Activated CD4-positive, alpha-beta T cell treated with anti-CD3 and anti-CD28 coated beads for 1 hour (primary cell): ENCODE measurements at places on chromosomes 16 and 17.

DNA sequence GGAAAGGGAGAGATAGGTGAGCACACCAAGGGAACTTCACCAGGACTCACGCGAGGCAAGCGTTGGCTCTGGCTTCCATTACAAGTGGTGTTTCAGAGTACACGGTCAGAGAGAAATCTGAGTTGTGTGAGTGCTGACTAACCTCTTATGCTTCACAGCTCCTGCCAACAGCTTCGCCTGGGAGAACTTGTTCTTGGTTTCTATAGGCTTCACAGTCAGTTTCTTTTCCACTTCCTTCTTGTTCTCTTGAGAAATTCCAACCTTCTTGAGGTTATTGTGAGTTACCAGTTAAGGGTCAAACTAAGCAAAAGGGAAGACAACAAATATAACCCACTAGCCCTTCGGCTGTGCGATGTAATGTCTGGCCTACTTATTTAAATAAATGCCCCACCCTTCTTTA lies 18.9 kb downstream of the PSME3IP1 start:
- DNase-seq = no peak

GRCh38 chr16:16025214-16025968 lies 76.0 kb downstream of the ABCC1 start:
- no peak for DNase-seq

DNA sequence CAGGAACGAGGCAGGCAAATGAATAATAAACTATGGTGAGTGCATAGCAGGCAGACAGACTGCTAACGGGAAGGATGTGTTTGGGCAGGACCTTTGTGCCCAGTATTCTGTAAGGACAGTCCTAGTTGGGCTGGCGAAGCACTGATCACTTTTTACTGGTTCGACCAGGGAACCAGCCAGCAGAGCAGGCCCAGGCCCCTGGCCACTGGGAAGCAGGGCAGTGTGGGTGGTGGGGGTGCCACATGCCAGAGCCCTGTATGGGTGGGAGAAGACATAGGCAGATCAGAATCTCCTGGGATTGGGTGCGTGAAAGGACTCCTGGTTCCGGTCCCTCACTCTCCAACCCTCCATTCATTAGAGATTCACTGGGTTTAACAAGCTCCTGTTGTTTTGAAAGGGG lies 4.0 kb upstream of the VAMP2 start:
- no peak for DNase-seq

GRCh38 chr16:71916397-71916920 lies 21.1 kb downstream of the IST1 start:
- DNase-seq = no peak

GRCh38 chr16:58454856-58455255 lies 45.1 kb upstream of the NDRG4 start:
- DNase-seq = no peak

DNA sequence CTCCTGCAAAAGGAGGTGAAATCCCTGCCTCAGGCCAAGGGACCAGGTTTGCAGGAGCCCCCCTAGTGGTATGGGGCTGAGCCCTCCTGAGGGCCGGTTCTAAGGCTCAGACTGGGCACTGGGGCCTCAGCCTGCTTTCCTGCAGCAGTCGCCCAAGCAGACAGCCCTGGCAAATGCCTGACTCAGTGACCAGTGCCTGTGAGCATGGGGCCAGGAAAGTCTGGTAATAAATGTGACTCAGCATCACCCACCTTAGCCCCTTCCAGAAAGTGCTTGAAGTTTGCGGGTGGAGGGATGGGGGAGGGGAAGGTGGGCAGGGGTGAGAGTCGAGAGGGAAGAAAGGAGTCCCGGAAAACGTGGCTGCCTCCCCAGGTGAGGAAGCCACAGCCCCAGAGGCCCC lies 2.1 kb downstream of the MC1R start:
- no peak for DNase-seq

- DNase-seq = peak; percentile 58
These were observed 1.4 kb downstream of the PRAC2 start for GRCh38 chr17:48724251-48725003.

- no peak for DNase-seq
These were observed 606.3 kb upstream of the CDH11 start for GRCh38 chr16:65728167-65728566.

- DNase-seq = no peak
These were observed 2.5 kb upstream of the ARL6IP1 start for GRCh38 chr16:18803569-18804462.

DNA sequence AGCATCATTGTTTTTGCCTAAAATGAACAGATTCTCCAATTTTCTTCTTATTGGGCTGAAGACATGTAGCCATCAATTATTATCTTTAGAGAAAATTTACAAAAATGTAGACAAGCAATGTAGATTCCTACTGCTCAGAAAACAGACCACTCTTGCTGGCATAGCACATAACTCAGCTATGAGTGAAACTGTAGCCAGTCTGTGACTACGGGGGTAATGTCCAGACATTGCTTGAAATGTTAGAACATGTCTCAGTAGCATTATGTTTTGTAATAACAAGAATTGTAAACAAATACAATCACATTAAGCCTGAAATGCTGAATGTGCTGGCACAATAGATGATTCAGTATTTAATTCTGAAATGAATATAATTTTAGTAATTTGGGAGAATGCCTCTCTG lies 265.7 kb upstream of the KCNJ16 start:
- no peak for DNase-seq

- DNase-seq = no peak
These were observed 8.2 kb downstream of the NPTX1 start for GRCh38 chr17:80468242-80468641.

- DNase-seq = peak; percentile 56
These were observed 300.6 kb downstream of the SEC14L1 start for GRCh38 chr17:77441130-77441920.

GRCh38 chr17:38507436-38507835 lies 79.2 kb downstream of the ARHGAP23 start:
- DNase-seq = no peak

DNA sequence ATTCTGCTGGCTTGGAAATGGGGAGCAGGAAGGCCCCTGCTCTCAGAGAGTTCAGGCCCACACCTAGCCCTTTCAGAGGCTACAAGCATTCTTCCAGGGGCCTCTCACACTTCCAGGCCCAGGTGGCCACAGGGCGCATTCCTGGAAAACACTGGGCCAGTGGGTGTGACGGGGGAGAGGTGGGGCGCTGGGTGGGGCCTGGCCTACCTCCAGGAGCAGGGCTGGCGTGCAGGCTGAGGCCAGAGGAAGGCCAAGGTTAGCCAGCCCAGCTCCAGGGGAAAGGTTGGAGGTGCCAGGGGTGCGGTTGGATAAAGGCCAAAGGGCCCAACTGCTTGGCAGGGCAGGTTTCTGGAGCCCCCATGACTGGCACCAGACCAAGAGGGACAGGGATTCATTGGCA lies 198.2 kb downstream of the MAF start:
- no peak for DNase-seq

GRCh38 chr16:76108460-76108859 lies 168.7 kb upstream of the CNTNAP4 start:
- no peak for DNase-seq

- no peak for DNase-seq
These were observed 7.2 kb downstream of the ATMIN start for GRCh38 chr16:81042821-81043220.

DNA sequence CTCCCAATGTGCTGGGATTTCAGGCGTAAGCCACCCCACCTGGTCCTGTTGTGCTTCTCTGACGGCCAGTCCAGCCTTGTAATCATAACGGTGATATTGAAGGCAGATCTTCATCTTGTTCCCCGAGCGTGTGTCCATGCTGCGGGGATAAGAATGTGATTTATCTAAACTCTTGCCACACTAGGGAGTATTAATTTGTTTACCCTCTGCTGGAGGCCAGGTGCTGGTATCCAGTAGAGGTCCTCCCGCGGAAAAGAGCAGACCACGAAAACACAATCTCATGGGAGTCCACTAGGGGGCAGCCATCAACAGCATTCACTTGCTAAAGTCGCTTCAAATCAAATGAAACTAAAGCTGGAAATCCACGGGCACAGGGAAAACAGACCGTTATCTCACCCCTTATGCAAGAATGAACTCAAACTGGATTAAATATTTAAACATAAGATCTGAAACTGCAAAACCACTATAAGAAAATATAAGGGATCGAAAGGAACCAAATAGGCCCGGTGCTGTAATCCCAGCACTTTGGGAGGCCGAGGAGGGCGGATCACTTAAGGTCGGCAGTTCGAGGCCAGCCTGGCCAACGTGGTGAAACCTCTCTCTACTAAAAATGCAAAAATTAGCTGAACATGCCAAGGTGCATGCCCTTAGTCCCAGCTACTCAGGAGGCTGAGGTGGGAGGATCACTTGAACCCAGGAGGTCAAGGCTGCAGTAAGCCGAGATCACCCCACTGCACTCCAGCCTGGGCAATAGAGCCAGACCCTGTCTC lies 22.3 kb upstream of the RBBP6 start:
- peak; percentile 59 for DNase-seq

GRCh38 chr17:57889892-57890856 lies 40.3 kb upstream of the MRPS23 start:
- no peak for DNase-seq

- DNase-seq = no peak
These were observed 908.4 kb downstream of the KCNJ18 start for GRCh38 chr17:22600644-22601298.

DNA sequence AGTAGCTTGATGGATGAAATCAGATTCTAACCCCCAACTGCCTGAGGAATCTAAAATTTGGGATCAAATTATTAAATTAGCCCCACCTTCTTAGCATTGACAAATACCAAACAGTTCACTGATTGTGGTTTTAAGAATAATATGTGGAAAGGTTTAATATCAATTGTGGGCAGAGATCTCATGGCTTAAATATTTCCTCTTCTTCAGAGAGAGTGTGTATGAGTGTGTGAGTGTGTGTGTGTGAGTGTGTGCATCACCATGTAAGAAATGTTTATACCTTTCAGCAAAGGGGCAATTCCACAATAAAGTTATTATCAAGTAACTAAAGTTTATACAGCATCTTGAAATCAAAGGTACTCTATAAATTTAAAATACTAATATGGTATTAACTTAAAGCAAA lies 3.2 kb downstream of the SMURF2 start:
- DNase-seq = no peak

- DNase-seq = no peak
These were observed 123.7 kb upstream of the HS3ST3A1 start for GRCh38 chr17:13725288-13725990.

- DNase-seq = no peak
These were observed 65.5 kb downstream of the PLD6 start for GRCh38 chr17:17140590-17140980.

DNA sequence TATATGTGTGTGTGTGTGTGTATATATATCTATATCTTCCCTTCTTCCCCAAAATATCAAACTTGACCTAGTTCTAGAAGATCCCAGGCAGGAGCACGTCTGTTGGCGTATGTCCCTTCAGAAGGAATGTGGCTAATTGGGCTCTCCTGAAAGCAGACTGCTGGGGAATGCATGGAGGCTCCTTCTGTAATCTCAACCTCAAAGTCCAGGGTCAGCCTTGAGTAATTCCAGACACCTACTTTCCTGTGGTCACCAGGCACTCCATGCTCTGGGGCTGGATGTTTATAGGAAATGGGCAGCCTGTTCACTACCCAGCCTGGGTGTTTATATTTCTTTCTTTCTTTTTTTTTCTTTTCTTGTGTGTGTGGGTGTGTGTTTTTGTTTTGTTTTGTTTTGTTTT lies 13.4 kb downstream of the BCO1 start:
- no peak for DNase-seq

DNA sequence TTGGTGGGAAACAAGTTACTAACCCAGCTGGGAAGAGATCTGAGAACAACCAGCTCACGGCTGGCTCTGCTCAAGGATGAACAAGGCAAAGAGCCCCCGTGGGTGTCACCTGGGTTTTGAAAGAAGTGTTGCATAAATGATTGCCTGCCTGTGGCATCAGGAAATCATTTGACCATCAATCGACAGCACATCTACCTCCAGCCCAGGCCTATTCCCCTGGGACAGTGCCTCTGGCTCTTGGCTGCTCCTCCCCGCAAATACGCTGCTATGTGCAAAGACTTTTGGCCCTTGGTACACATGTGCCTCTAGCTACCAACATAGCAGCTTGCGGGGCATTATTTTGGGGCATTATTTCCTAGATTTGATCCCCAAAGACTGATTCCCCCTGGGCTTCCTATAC lies 39.4 kb upstream of the SMPD3 start:
- no peak for DNase-seq

- no peak for DNase-seq
These were observed 5.4 kb downstream of the GAS7 start for GRCh38 chr17:10192972-10193371.

- no peak for DNase-seq
These were observed 565 bp downstream of the DDX52 start for GRCh38 chr17:37642681-37643080.

DNA sequence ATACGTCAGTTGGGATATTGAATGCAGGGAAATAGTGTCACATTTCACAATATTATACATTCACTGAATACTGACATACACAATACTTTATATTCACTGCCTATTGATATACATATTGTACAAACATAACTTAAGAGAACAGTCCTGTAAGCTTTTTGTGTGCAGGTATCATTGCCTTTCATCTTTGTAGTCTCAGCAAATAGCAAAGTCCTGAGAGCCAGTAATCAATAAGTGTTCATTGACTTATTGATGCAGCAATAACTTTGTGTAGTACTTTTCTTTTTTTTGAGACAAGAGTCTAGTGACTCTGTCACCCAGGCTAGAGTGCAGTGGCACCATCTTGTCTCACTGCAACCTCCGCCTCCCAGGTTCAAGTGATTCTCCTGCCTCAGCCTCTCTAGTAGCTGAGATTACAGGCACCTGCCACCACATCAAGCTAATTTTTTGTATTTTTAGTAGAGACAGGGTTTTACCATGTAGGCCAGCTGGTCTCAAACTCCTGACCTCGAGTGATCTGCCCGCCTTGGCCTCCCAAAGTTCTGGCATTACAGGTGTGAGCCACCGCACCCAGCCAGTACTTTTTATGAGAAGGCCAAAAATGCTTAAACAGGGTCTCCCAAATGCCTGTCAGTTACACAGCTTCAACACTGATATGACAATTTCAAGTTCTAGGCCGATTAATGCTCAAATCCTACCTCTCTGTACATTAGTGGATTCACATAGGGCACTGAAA lies 5.4 kb upstream of the NUP85 start:
- no peak for DNase-seq

DNA sequence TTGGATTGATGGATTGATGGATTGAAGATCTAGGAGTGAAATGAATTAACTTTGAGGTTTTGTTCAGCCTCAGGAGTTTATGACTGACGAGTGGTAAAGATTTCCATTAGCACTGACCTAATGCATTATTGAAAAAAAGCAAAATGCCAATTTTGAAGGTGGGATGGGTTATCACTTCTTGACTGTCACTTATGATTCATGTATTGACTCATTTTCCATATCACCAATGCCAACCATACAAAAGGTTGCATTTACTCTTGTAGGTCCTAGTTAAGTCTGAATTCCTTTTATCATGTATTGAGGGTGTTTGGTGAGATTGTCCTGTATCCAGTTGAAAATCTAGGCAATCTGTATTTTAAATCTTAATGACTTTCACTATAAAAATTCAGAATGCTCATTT lies 57.6 kb downstream of the KNOP1 start:
- DNase-seq = no peak

GRCh38 chr17:1232786-1233185 lies 37.5 kb upstream of the BHLHA9 start:
- DNase-seq = no peak
